ENCODE measurements at places on chromosomes 13 and 19. TPM values are rescaled to one million over a fixed set of nuclear protein-coding genes. Genes with fewer than 3 reads are reported as not detected.

CDADC1 gene
- 11.6 TPM for total RNA-seq

MAST1 gene
- 1.1 TPM for total RNA-seq

MAB21L1 gene
- total RNA-seq, result not detected

PLIN5 gene
- total RNA-seq, result not detected
